ENCODE measurements at places on chromosomes 4 and X.

DNA sequence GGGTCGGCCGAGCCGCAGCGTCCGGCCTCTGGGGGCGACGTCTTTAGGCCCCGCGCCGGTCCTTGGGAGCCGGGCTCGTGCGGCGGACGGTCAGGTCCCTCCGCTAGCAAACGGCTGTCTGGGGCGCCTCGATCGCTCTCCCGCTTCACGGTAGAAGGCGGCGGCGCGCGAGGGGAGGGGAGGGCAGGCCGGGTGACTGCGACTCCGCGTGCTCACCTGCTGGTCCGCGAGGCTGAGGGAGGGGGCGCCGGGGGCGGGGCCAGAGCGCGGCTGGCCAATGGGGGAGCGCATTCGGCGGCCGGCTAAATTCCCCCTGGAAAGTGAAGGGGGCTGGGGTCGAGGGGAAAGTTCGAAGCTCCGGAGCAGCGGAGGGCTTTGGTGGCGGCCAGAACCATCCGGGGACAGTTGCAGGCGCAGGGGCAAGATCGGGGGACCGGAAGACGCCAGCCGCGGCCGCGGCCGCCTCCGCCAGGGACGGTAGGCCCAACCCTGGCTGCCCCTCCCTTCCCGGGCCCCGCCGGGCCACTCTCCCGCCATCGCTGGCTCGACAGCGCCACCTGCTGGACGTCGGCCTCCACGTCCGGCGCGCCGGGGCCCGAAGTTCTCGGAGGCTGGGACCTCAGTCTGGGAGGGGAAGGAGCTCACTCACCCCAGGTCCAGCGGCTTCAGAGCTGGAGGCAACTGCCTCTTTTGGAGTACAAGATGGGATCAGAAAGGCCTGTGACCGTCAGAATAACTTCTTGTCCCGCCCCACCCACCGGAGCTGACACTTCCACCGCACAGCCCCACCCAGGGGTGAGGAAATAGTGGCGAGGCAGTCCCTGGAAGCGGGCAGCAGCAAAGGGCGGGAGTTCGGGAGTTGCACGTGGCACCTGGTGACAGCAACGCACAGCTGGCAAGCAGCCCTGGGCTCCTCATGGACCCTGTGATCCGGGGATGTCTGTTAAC lies 49.9 kb downstream of the ELF4 start:
- DNase-seq: peak; percentile 41

- DNase-seq: no peak
Measured at GRCh38 chr4:136337216-136337615, 1195.1 kb downstream of the PCDH18 start.

- no peak for DNase-seq
Measured at GRCh38 chr4:47167081-47168035, 136.0 kb downstream of the GABRB1 start.

DNA sequence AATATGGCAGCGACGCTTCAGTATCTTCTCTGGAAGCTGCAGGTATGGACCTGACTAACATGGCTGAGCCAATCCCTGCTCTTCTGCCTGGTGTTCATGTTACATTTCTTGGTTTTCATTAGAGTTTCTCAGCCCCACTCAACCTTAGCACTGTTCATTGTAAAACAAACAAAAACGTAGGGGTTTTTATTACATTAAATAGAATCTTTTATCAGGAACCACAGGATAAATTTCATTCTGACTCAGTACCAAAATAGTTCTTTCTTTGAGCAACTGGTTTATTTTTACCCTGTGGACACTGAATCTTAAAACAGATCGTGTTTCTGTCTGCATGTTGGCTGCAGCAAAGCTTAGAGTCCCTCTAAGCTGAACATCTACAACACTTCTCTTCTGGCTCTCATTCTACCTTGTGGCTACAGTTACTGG lies 27.1 kb downstream of the FHIP1A start:
- DNase-seq: no peak

GRCh38 chr4:26984896-26985295 lies 124.3 kb downstream of the STIM2 start:
- no peak for DNase-seq

GRCh38 chrX:79096145-79096556 lies 48.3 kb upstream of the GPR174 start:
- no peak for DNase-seq

GRCh38 chr4:106056914-106057313 lies 161.6 kb downstream of the NPNT start:
- DNase-seq: no peak

DNA sequence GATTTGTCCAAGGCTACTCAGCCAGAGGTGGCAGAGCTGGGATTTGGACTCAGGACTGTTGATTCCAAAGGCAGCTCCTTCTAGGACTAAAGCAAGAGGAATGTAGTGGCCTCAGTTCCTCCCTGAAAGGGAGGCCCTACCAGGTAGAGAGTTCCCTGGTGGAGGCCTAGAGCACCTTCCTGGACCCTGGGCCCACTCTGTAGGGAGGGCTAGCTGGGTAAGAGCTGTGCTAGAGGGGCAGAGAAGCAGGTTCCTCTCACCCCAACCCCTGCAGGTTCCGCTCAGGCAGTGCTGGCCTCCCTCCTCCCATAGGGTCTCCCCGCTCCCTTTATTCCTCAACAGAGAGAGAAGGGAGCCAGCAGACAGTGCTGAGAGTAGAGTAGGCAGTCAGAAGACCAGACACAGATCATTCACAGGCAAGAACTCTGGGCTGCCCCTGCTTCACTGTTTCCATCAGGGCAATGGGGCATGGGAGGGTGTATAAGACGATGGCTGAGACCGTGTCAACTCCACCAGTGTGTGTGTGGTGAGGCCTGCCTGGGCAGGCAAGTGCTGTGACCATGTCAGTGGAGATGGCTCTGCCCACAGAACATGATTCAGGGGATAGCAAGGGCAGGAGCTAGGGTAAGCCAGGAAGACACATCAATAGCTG lies 12.4 kb upstream of the PJA1 start:
- DNase-seq: no peak

Data from NCI-H510A (cell line).